ENCODE measurements at places on chromosomes 13 and 19. TPM values are rescaled to one million over a fixed set of nuclear protein-coding genes. Genes with fewer than 3 reads are reported as not detected.

- no peak for DNase-seq
Observed at GRCh38 chr19:14563989-14564651, 7.7 kb downstream of the NDUFB7 start.

DNA sequence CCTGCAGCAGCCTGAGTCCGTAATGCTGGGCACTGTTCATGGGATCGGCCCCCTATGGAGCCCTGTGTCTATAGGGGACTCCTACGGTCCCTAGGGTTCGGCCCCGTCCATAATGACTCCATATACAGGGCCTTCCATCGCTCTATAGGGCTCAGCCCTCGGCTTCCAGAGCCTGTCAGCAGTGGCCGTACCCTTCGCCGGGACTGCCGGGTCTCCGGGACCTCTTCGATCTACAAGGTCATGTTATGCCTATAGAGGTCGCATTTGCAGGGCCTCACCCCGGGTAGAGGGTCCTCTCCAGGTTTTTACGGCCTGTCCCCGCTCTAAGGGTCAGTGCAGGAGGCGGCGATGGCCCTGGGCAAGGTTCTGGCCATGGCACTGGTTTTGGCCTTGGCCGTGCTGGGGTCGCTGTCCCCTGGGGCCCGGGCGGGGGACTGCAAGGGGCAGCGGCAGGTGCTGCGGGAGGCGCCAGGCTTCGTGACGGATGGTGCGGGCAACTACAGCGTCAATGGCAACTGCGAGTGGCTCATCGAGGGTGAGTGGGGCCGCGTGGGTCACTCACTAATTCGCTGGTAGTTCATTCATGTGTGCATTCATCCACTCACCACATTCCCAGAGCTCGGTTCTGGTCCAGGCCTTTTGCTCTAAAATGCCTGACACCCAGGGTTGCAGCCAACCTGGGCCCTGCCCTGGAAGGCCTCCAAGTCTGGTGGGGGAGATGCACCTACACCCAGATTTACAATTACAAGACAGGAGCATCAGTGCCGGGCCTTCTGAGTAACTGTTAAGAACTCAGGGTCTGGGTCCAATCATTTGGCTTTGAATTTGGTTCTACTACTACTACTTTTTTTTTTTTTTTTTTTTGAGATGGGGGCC, 699 bp downstream of the MEGF8 start:
- no peak for DNase-seq

DNA sequence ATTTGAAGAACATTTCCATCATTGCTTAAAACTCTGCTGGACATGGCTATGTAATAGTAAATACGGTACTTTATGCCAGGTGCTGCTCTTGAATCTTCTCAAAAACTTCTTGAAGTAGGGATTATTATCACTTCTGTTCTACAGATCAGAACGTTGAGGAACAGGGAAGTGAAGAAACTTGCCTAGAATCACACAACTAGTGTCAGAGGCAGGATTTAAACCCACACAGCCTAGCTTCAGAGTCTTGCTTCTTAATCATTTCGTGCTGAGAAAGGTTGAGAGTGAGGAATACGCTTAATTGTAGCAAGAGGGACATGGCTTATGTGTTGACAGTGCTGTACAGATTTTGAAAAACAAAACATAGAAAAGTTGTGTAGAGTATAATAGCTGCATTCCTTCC, 13.5 kb downstream of the TM9SF2 start:
- no peak for DNase-seq

GRCh38 chr13:101098873-101099272, 317.4 kb downstream of the NALCN start:
- DNase-seq: no peak

NDUFS7 gene
- polyA plus RNA-seq: 88.5 TPM

Data from forelimb muscle (tissue), 1 donor.